ENCODE measurements at places on chromosomes 16 and 17. TPM values are rescaled to one million over a fixed set of nuclear protein-coding genes. Genes with fewer than 3 reads are reported as not detected.
A peak's percentile ranks its signal among the peaks of the same experiment; 100 is the strongest.

Gene CDRT15L2
- total RNA-seq, result not detected

Gene EFCAB13
- 7.8 TPM for total RNA-seq

Gene CACNG3
- not detected for total RNA-seq

Gene SEC14L5
- total RNA-seq, result 0.07 TPM

Gene ZNF652
- total RNA-seq, result 5.7 TPM

Gene TAT
- total RNA-seq, result not detected

Gene ASGR1
- total RNA-seq, result 0.76 TPM

Gene ARL6IP1
- 110 TPM for total RNA-seq

Gene NPIPB6
- total RNA-seq, result 1.8 TPM

Gene MMP28
- not detected for total RNA-seq

Gene TBC1D3H
- not detected for total RNA-seq

Gene UBTF
- 112 TPM for total RNA-seq

Gene PFAS
- total RNA-seq, result 105 TPM

Gene USP10
- total RNA-seq, result 108 TPM

DNA sequence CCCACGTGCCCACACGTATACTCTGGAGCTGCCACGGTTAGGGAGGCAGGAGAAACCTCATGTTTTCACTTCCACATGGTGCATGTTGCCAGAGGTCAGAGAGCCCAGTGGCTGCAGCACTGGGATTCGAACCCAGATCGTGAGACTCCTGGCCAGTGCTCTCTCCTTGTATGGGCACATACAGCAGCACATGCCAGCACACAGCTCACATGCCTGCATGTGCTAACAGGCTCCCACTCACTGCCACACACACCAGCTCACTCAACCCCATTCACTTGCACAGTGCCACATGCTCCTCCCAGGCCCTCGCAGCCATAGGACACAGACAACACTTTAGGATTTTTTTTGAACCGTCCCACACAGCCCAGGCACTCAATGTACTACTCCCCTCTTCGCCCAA, 49.5 kb upstream of the MRPS23 start:
- no peak for DNase-seq
- H3K4me3 ChIP-seq, result no peak overlapping the region
- H3K4me1 ChIP-seq, result peaks cover 6% of the 10 kb centered on the region
- no peak overlapping the region for H3K27ac ChIP-seq

DNA sequence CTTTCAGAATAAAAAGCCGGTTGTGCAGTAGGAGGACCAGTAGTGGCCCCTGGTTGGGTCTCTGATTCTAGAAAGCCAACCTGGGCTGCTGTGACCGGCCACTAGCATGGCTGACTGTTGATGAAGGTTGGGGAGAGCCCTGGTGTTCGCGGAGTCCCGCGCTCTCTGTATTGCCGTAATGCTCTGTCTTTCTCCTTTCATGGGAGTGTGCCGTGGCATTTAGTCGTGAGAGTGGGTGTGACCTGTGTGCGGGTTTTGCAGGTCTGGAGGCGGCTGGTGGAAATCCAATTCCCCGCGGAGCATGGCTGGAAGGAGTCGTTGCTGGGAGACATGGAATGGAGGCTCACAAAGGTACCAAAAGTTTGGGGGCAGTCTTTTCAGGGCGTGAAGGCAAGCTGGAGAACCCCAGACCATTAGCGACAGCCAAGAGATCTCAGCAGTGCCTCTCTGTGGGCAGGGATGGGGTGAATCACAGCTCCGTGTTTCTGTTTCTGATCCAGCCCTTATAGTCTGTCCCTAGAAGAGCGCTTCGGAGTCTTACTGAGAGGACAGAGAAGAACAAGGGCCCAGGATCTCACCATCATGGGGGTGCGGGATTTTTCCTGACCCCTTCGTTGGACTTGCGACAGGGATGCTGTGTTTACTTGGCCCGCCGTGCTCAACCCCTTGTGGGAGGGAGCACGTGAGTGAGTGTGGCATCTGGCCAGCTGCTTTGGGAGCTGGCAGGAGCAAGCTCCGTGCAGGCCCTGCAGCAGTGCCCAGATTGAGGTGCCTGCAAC, 56.5 kb downstream of the RNF213 start:
- no peak overlapping the region for H3K4me3 ChIP-seq
- peak overlapping the region; percentile 25 for H3K27ac ChIP-seq
- DNase-seq, result no peak
- peaks cover 68% of the 10 kb centered on the region for H3K36me3 ChIP-seq

- H3K4me1 ChIP-seq, result no peaks in the 10 kb centered on the region
- peaks cover 8% of the 10 kb centered on the region for H3K27me3 ChIP-seq
- no peak for DNase-seq
Measured at GRCh38 chr17:68674029-68674925, 73.1 kb upstream of the FAM20A start.

DNA sequence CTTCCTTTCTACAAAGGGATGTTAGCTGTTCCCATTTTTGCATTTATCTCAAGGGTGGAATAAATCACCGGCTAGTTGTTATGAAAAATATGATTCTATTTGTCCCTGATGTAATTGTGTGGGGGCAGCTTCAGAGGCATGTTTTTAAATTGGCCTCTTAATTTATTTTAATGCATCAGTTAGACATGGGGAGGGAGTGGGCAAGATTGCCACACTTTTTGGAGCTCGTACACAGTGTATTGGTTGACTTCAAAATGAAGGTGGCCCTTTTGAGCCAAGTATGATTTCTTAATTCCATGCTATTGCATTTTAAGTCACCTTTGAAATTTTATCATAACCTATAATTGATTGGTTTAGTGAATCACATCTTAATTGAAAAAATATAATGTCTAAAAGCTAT, 223.7 kb downstream of the CDH11 start:
- DNase-seq, result no peak
- H3K27ac ChIP-seq, result no peak overlapping the region
- H3K4me1 ChIP-seq, result no peaks in the 10 kb centered on the region
- H3K36me3 ChIP-seq, result no peaks in the 10 kb centered on the region

- H3K27ac ChIP-seq, result no peak overlapping the region
- peaks cover 11% of the 10 kb centered on the region for H3K27me3 ChIP-seq
- no peak for DNase-seq
- no peak overlapping the region for H3K4me3 ChIP-seq
- no peaks in the 10 kb centered on the region for H3K36me3 ChIP-seq
- no peaks in the 10 kb centered on the region for H3K4me1 ChIP-seq
Measured at GRCh38 chr16:49698931-49699840, 156.7 kb downstream of the ZNF423 start.

GRCh38 chr16:89122322-89122851, 28.7 kb downstream of the ACSF3 start:
- H3K4me3 ChIP-seq, result no peak overlapping the region
- DNase-seq, result peak; percentile 55
- peaks cover 28% of the 10 kb centered on the region for H3K36me3 ChIP-seq
- no peaks in the 10 kb centered on the region for H3K27me3 ChIP-seq
- peaks cover 12% of the 10 kb centered on the region for H3K4me1 ChIP-seq
- peak overlapping the region; percentile 73 for H3K27ac ChIP-seq

GRCh38 chr16:81390840-81391239, 53.8 kb upstream of the CMIP start:
- H3K27me3 ChIP-seq, result no peaks in the 10 kb centered on the region
- no peaks in the 10 kb centered on the region for H3K4me1 ChIP-seq
- H3K4me3 ChIP-seq, result no peak overlapping the region
- H3K36me3 ChIP-seq, result peaks cover 5% of the 10 kb centered on the region
- no peak for DNase-seq
- H3K27ac ChIP-seq, result no peak overlapping the region

DNA sequence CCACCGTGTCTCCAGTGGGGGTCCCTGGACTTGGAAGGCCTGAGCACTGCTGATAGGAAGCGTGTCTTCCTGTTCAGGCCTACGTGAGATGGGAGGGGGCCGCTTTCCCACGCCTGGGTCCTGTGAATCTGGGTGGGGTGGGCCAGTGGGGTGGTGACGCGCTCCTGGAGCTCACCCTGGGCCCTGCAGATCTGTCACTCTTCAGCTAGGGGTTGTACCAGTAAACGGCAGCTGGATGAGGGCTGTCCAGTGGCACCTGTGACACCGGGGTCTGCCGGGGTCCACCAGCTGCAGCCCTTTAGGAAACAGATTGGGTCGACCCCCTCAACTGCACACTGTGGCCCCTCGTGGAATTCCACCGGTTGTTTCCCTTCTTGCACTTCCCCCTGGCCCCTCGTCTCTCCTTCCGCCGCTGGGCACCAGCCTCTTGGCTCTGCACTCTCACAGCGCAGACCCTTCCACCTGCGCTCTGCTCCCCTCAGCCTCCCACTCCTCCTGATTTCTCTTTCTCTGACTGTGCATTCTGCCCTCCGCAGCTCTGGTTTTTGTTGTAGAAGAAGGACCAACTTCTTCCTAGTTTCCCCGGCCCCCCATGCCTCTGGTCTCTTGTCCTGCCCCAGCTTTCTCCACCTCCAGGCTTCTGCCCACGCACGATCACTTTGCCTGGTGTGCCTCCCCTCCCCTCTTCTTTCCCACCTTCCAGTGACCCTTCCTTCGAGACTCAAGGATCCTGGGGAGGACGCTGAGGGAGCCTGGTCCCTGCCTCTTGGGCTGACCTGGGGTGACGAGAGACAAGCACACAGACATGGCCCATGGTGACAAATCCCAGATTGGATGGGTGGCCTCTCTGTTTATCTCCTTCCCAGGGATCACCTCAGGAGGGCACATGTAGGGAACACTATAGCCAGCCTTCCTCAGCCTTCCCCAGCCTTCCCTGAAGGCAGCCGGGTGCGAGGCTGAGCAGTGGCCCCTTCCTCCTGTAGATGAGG, 4.8 kb downstream of the MRC2 start:
- H3K36me3 ChIP-seq, result peaks cover 3% of the 10 kb centered on the region
- H3K27me3 ChIP-seq, result peaks cover 10% of the 10 kb centered on the region

DNA sequence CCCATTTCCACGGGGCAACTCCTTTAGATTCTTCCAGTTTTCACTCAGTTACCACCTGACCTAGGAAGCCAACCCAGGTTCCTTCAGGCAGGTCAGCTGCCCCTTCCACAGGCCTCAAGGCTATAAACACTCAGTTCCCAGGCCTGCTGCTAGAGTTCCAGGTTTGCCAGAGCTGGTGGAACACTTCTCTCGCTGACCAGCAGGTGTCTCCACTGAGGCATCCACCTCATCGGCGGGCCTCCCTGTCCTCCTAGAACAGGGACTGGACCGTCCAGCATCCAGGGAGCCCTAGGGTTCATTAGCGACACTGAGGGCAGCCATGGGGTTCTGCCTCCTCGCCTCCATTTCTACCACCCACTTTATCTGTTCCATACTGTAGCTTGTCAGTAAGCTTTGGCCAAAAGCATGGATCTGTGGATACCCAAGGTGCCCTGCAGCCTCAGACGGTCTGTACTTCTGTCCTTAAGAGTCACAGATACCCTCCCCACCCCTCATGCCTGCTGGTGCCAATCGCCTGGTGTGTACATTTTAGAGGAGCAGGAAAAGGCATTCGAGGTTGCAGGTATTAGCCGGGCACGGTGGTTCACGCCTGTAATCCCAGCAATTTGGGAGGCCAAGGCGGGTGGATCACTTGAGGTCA, 29.0 kb downstream of the PIMREG start:
- peak; percentile 78 for DNase-seq
- no peak overlapping the region for H3K4me3 ChIP-seq
- H3K27ac ChIP-seq, result peak overlapping the region; percentile 38
- no peaks in the 10 kb centered on the region for H3K36me3 ChIP-seq
- peaks cover 2% of the 10 kb centered on the region for H3K4me1 ChIP-seq

- no peak overlapping the region for H3K27ac ChIP-seq
- no peaks in the 10 kb centered on the region for H3K4me1 ChIP-seq
- H3K4me3 ChIP-seq, result no peak overlapping the region
- no peak for DNase-seq
- H3K36me3 ChIP-seq, result no peaks in the 10 kb centered on the region
Measured at GRCh38 chr16:60419859-60420258, 1616.4 kb downstream of the CDH8 start.

DNA sequence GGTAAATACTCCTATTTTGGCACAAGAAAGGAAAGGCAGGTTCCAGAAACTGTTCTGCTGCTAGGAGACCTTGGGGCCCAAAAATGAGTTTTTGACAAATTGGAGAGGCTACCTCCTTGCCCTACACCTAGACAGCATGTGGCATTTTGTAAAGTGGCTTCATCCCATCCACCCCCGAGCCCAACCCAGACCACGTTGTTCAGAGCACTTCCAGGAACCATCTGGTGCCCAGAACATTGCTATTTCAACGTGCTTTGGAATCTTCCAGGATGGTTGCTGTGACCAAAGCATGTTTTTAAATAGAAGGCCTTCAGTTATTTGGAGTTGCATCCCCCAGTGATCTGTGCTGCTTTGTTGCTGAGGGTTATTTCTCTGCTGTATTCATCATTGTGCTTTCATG, 116.3 kb upstream of the TOM1L1 start:
- H3K27me3 ChIP-seq, result peaks cover 2% of the 10 kb centered on the region
- H3K4me1 ChIP-seq, result no peaks in the 10 kb centered on the region
- no peak for DNase-seq
- no peak overlapping the region for H3K27ac ChIP-seq
- H3K4me3 ChIP-seq, result no peak overlapping the region
- H3K36me3 ChIP-seq, result no peaks in the 10 kb centered on the region

DNA sequence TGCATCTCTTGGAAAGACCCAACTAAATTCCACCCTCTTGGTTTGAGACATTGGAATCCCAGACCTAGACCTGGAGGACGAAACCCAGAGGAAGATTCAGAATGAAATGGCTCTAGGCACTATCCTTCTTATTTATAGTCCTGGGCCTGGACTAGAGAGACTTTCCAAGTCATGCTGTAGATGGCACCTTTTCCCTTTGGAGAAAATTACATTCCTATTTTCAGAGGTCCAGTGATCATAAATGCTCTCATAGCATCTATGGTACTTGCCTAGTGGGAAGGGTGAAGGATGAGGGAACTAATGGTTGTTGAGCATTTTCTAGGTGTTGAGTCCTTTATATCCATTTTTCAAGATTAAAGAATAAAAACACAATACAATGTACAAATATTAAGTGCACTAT, 37.1 kb downstream of the SPACA3 start:
- H3K36me3 ChIP-seq, result no peaks in the 10 kb centered on the region
- H3K27ac ChIP-seq, result no peak overlapping the region
- no peak overlapping the region for H3K4me3 ChIP-seq
- peaks cover 7% of the 10 kb centered on the region for H3K27me3 ChIP-seq

GRCh38 chr17:33674685-33675084, 381.6 kb upstream of the ASIC2 start:
- no peak overlapping the region for H3K4me3 ChIP-seq
- peaks cover 5% of the 10 kb centered on the region for H3K27me3 ChIP-seq
- no peak overlapping the region for H3K27ac ChIP-seq
- no peaks in the 10 kb centered on the region for H3K4me1 ChIP-seq
- DNase-seq, result peak; percentile 65
- H3K36me3 ChIP-seq, result no peaks in the 10 kb centered on the region

- no peaks in the 10 kb centered on the region for H3K36me3 ChIP-seq
- peaks cover 6% of the 10 kb centered on the region for H3K27me3 ChIP-seq
- H3K27ac ChIP-seq, result no peak overlapping the region
- DNase-seq, result no peak
- peak overlapping the region; percentile 76 for H3K4me3 ChIP-seq
Measured at GRCh38 chr17:4738136-4739121, 1.2 kb upstream of the ZMYND15 start.
